ENCODE measurements at places on chromosomes 11 and 22.
A peak's percentile ranks its signal among the peaks of the same experiment; 100 is the strongest.

DNA sequence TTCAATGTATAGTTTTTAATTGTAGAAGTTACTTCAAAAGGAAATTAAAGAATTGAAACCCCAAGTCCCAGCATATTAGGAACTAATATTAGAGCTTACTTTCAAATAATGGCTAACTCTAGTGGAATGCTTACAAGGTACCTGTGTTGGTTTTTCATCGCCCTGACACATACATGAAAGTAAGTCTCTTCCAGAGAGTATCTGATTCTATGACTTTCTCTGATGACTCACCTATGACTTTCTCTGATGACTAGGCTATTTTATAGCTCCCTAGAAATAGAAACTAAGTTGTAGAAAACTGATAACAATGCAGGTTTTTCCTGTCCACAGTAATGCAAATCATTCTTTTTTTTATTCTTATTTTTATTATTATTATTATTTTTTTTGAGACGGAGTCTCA, 33.6 kb upstream of the MMP7 start:
- DNase-seq: no peak

- DNase-seq: peak; percentile 12
Measured at GRCh38 chr11:11662578-11662977, 40.8 kb upstream of the GALNT18 start.

DNA sequence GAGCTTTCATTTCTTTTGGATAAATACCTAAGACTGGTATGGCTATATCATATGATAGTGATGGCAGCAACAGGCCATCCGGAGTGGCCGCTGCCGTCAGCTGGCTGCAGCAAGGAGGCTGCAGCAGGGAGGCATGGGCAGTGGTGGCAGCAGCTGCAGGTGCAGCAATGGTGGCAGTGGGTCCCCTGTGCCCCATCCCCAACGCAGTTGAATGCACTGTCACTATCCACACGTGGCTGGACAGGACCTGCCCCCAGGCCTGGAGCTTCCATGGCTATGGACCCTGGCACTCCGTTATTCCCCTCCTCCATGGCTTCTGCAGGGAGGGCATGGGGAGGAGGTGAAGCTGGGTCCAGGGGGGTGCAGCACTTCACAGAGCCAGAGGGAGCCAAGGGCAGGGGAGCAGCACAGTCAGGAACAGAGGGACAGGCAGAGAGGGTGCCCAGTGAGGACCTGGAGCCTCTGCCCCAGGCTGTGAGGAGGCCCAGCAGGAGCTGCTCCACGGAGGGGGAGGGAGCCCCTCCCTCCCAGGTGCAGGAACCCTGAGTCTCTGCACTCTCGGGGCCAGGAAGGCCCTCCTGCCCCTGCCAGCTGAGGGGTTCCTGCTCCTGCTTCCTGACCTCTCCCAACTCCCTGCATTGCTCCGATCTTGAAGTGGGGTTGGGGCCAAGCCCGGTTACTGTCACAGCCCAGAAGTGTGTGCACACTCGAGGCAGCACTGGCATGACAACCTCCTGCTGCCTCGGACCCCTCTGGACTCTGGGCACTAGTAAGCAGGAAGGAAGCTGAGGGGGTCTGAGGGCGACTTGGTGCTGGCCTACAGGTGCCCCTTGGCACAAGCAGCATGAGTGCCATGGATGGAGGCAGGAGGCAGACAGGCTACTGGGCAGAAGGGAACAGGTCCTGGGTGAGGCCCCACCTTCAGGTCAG, 466.3 kb downstream of the GUCY1A2 start:
- no peak for DNase-seq

- no peak for DNase-seq
Measured at GRCh38 chr11:64445651-64446050, 86.7 kb downstream of the RPS6KA4 start.

- peak; percentile 18 for DNase-seq
Measured at GRCh38 chr22:24894220-24894975, 52.1 kb downstream of the LHFPL7 start.
